ENCODE measurements at places on chromosomes 5 and 9.
A peak's percentile ranks its signal among the peaks of the same experiment; 100 is the strongest.

DNA sequence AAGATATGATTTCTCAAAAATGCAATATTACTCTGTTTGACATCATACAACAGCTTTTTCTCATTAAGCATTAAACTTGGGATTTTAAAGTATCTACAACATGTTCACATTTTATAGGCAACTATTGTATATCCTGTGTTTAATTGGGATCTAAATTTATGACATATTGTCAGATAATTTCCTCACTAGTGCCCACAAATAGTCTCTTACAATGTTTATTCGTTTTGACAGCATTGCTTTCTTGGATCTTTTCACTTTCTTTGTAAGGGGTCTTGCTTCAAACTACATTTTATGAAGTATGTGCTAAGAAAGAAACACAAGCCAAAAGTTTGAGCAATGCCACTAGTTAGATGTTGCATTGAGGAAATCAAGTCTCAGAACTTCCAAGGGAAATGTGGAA, 285.1 kb downstream of the TMEM167A start:
- no peak for DNase-seq

DNA sequence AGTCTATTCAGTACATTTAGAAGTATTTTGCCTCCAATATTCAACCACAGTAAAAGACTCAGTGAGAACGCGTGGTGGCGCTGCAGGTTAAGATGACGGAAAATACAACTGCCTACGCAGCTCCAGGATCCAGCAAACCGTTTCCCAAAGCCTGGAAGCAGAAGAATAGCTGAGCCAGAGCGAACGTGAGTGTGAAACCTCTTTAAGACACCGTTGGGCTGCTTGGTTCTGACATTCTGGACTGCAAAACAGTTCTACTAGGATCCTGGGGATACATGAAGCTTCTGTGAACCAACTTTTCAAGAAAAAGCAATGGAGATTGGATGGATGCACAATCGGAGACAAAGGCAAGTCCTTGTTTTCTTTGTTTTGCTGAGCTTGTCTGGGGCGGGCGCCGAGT, at the start of gene PCDHB16:
Gene PCDHB16 (plus strand): TSS at position 140 of the 400 bp plus-strand sequence. CDS start 173 bp downstream, at position 313.
- DNase-seq = peak; percentile 36

- DNase-seq = no peak
These were observed 45.0 kb downstream of the IRF1 start for GRCh38 chr5:132445640-132445923.

- no peak for DNase-seq
These were observed 3.4 kb upstream of the GCNT4 start for GRCh38 chr5:75055727-75056144.

GRCh38 chr5:164207646-164208045, 702.2 kb downstream of the MAT2B start:
- DNase-seq = no peak
